T-helper 1 cell (primary cell): ENCODE measurements at places on chromosomes 1 and 21.

GRCh38 chr1:205230982-205231381 is 3.2 kb downstream of the TMCC2 start:
- no peak for DNase-seq

GRCh38 chr21:43829575-43830119 is 35.4 kb upstream of the AGPAT3 start:
- no peak for DNase-seq

GRCh38 chr1:42735477-42736105 is 4.4 kb downstream of the CLDN19 start:
- no peak for DNase-seq

DNA sequence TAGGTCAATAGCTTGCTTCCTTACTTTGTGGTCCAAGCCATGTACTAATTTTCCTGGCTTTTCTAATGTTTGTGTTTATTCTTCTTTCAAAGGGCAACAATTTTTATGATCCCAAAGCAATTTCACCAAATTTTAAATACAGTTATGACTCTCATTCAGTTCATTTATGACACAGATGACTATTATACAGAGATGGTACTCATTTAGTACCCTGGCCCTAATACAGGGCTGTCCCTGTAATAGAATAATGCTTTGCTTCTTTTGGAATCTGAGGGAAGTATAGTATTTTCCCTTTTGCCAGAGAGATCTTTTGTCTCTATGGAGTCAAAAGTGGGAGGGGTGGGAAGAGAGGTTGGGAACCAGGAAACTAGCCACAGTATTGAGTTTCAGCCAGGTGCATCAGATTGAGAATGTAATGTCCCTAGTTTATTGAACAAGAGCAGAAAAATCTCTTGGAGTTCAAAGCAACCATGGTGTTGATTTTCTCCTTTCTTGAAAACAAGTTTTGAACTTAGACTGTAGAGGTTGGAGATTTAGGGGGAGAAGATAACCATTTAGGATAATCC is 20.4 kb downstream of the DENND2D start:
- DNase-seq = no peak

DNA sequence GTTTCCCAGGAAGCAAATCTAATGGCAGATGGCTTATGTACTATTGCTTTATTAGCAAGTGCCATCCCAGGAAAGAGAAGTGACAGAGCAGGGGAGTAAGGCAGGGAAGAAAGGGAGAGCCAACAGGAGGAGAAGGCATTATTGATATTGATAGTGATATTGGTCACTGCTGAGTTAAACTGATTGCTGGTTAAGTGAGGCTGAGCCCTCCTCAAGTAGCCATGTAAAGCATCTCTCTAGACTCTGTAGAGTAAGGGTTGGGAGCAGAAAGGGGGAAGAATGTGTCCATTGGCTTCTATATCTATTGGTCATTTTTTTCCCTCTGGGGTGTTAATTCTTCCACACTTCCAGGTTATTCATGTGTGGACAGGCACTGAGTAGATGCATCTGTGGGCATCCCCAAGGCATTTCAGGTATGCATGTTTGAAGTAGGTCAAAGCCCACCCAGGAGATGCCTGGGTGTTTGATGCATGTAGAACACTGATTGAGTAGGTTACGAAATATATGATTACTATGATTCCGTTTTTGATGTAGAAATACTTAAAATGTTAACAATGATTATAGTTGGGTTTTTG is 290.5 kb upstream of the DPYD start:
- DNase-seq = no peak
